ENCODE measurements at places on chromosomes 2 and 18. TPM values are rescaled to one million over a fixed set of nuclear protein-coding genes. Genes with fewer than 3 reads are reported as not detected.

DNA sequence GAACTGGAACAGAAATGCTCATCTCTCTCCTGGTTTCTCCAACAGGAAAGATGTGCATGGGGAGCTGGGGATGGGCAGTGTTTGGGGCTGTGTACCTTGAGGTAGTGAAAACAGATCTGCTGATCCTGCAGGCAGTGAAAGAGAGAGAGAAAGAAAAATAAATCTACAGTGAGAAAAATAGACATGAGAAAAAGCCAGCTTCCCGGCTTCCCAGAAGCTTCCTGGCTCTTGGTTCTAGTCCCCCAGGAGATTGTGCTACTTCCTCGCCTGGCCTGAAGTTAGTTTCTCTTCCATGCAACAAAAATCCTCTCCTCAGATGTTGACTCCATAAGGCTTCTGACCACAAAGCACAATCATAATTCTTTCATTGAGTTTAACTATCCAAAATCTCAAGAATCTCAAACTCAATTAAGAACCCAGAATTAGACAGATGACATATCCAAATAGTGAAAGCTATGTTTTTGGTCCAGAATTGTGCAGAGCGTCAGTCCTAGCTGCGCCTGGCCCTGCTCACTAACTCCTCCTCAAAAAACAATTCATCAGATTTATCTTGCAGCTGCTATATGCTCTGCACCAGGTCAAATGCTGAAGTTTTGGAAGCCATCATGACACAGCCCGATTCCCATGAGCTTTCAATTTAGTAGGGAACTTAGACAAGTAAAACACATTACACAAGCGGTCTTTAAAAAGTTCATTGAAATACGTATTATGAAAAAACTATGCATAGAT, 20.1 kb upstream of the NAB1 start:
- DNase-seq = no peak

TCF23 gene
- not detected for total RNA-seq

GKN1 gene
- not detected for total RNA-seq

DNA sequence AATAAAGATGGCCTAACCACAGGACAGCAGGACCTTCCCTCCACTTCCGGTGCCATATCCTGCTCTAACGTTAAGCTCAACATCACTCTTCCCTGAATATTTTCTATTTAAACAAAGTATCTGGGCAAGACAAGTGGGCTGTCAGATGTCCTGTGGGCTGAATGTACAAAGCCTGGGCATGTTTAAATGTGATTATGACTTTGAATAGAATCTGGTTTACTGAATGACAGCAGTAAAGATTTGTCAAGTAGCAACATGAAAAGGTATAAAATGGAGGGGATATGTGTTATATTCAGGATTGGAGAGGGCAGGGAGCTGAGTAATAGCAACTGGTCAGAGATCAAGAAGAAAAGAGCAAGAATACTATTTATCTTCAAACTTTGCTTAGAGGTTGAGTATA, 540.9 kb downstream of the NRXN1 start:
- DNase-seq = no peak

DNA sequence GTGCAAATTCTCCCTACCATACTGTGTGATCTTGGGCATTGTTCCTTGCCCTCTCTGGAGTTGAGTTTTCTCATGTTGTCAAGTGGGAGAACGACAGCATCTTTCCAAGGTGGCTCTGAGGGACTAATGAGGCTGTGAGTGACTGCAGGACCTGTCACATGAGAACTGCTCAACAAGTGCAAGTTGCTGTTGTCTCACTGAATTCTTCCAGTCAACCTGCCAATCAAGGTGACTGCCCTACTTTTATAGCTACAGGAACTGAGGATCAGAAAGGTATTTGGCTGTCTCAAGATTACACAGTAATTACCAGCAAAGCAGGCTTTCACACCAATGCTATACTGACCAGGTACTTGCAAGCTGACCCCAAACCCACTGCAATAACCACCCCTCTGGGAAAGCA, 137.6 kb downstream of the MTCL1 start:
- no peak for DNase-seq

PHOSPHO2 gene
- 5.8 TPM for total RNA-seq

ALPI gene
- not detected for total RNA-seq

- DNase-seq = no peak
Observed at GRCh38 chr2:234411793-234412192, 85.1 kb downstream of the ARL4C start.

DNA sequence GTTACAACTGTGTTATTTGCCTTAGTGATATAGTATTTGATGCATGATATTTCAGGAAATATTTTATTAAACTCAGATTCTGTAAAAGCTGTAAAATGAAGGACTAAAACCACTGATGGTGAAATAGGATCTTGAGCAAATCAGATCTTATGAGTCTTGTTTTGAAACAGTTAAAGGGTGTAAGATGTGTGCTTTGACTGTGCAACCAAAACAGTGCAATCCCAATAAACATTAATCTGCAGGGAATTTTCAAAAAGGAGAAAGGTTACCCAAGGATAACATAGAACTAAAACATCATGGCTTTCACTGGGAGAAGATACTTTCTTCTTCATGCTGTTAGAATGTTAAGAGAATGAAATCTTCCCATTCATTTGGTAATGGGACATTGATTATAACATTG, 378.7 kb downstream of the PARD3B start:
- no peak for DNase-seq

- DNase-seq = no peak
Observed at GRCh38 chr2:241108271-241109209, 6.5 kb upstream of the MTERF4 start.

CCDC121 gene
- 1.2 TPM for total RNA-seq

UGT1A3 gene
- not detected for total RNA-seq

- DNase-seq = no peak
Observed at GRCh38 chr2:605674-606608, 71.3 kb downstream of the TMEM18 start.

ASAP2 gene
- total RNA-seq = 24.0 TPM

ANKRD30B gene
- total RNA-seq = not detected

GRCh38 chr2:17792515-17792914, 23.7 kb upstream of the MSGN1 start:
- DNase-seq = no peak

GRCh38 chr2:81940266-81940955, 1635.9 kb upstream of the LRRTM1 start:
- DNase-seq = no peak

DNA sequence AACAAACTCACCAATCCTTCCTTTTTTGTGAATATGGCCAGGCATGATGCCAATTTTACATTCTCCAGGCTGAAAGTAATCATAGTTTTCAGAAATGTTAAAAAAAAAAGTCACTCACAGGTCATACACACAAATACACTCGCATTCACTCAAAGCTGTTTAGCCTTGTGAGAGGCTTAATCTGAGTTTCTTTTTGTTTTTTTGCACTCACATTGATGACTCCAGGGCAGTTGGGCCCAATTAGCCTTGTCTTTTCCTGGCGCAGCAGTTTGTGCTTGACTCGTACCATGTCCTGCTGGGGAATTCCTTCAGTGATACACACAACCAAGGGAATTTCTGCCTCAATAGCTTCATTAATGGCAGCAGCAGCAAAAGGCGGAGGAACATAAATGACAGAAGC, 18.0 kb downstream of the SUCLG1 start:
- no peak for DNase-seq

- no peak for DNase-seq
Observed at GRCh38 chr18:79374408-79375171, 21.1 kb upstream of the NFATC1 start.

- no peak for DNase-seq
Observed at GRCh38 chr2:11578081-11578948, 44.5 kb downstream of the GREB1 start.

DNA sequence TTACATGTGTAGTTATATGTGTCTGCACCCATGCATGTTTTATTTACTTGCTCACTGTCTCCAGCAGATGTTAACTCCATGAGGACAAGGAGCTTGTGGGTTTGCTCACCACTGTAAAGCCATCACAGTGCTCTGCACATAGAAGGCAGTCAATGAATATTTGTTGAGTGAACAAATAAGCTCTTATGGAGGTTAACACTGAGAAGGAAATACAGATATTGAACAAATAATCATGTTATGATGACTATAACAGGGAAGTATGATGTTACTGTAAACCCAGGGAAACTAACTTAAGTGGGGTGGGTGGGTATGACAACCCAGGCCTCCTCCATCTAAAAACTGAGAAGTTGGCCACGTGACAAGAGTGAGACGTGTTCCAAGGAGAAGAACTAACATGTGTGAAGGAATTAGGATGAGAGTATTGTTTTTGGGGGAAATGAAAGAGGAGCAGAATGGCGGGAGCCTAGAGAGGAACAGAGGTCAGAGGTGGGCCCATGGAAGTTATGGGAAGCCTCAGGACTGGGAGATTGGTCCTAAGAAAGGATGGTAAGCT, 6.0 kb upstream of the FAM117B start:
- DNase-seq = no peak

GRCh38 chr2:144507441-144508171, 12.3 kb downstream of the ZEB2 start:
- DNase-seq = no peak

GRCh38 chr18:44741511-44741910, 60.8 kb downstream of the SETBP1 start:
- no peak for DNase-seq

EPG5 gene
- 12.7 TPM for total RNA-seq

GRCh38 chr2:159022019-159022418, 53.6 kb downstream of the TANC1 start:
- DNase-seq = no peak

SIX2 gene
- 11.5 TPM for total RNA-seq

DNA sequence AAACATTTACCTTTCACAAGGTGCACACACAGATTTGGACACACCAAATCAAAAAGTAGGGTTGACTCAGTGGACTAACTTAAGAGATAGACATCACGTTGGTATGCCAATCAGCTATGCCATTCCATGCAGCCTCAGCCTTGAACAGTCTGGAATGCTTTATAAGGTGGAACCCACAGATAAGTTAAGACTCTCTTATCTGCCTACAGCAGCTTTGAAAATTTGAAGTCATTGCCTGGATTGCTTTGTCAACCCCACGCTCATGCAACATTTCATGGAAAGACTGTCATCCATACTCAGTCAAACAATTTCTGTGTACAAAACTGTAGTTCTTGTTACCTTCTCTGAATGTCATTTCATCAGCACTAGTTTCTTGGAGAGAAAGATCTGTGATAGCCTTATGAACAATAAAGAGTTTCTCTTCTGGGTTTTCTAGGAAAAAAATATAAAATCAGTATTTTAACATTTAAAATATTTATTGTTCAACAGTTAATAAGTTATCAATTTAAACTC, 1.2 kb downstream of the ERMN start:
- no peak for DNase-seq

- no peak for DNase-seq
Observed at GRCh38 chr18:48616484-48617255, 77.8 kb downstream of the CTIF start.

DNA sequence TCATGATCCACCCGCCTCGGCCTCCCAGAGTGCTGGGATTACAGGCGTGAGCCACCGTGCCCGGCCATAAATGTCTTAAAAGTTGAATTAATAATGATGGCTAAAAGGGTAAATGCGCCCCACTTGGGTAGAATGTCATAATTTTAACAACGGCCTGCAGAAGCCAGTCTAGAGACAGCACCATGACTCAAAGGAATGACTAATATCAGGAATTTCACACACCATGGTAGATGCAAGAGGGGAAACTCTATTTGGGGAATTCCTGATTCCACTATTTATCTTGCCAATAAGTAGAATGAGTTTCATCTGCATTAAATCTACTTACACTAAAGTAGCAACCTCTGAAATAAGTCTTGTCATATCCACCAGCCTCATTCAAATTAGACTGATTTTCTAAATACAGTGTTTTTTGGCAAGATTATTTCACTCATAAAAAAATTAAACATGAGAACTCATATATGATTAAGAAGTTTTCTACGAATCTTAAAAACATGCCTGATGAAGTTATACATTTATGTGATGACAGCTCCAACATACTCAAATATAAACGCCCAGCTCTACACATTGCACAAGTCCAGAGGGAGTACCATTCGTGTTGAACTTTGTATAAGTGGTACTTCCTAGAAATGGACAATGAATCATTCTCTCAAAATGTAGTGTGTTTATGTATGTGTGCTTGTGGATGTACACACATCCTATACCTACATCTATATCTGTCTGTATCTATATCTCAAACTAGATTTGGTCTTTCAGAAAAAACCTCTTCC, 309.7 kb downstream of the IRS1 start:
- peak; percentile 63 for DNase-seq

SLC38A11 gene
- total RNA-seq = not detected

Measured in HT1080 (cell line).